ENCODE measurements at places on chromosomes 5 and 9. TPM values are rescaled to one million over a fixed set of nuclear protein-coding genes. Genes with fewer than 3 reads are reported as not detected.

DNA sequence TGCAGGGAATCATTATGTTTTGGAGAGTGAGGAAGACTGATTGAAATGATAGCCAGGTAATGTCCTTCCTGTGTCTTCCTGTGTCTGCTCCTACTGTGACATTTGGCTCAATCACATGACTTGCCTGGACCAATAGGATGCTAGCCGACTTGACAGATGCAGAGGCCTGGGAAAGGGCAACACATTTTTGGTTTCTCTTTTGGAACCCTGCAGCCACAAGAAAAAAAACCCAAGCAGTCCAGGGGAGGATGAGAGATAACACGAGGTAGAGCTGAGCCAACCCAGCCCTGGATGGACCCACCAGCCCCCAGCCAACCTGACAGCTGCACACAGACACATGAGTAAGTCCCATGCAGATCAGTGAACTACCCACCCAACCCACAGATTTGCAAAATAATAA lies 256.1 kb upstream of the SMARCA2 start:
- no peak for DNase-seq

GRCh38 chr9:133709691-133710571 lies 28.2 kb downstream of the SARDH start:
- no peak for DNase-seq

DNA sequence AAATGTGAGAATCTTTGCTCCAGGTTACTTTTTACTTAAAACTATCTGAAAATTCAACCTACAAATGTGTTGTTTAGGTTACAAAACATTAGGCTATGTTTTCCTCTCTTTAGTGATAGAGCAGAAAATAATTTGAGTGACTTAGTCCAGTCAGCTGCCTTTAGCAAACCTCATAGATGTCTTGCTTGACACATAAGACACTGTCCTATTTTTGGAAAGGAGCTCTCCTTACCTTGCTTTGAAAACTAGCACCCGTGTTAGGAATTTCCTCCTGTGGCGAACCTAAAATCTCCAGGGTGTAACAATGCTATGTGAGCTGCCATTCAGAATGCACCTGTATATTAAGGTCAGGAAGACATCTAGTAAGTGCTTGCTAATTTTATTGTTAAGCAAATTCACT lies 221.2 kb upstream of the CD180 start:
- DNase-seq, result no peak

GRCh38 chr9:406886-407654 lies 192.4 kb downstream of the DOCK8 start:
- DNase-seq, result no peak

DNA sequence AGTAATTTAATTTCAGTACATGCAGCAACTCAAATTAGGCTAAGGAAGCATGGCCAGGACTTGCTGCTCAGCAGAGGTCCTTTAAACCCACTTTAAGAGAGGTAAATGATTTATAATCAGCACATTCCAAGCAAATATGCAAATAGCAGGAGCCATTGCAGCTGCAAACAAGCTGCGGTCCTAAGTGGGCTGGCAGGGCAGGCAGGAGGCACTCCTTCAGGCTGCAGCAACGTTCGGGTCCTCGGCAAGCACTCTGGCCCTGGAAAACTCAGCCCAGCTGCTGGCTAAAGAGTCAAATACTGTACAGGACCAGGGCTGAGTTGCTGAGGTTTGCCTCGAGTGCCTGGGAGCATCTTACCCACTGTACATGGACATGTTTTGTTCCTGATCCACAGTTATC lies 126.9 kb downstream of the FSTL4 start:
- DNase-seq, result no peak

DNA sequence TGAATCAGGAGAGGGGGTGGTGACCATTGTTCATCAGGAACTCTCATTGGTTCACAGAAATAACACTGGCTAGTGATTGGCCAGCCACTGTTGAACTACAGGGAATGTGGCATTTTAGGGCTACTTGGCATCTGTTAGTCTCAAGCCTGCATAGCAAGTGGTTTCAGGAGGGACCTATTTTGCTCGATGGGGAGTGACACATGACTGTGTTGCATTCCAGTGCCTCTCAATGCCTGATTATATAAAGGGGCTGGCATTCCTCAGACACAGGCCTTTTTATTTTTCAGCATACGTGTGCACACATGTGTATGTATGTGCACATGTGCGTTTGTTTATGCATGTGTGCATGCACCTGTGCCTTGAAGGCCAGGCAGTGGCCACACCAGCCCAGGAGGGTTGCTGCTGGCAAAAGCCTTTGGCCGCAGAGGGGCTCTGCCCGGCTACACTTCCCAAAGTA lies 23.2 kb downstream of the FGD3 start:
- no peak for DNase-seq

DNA sequence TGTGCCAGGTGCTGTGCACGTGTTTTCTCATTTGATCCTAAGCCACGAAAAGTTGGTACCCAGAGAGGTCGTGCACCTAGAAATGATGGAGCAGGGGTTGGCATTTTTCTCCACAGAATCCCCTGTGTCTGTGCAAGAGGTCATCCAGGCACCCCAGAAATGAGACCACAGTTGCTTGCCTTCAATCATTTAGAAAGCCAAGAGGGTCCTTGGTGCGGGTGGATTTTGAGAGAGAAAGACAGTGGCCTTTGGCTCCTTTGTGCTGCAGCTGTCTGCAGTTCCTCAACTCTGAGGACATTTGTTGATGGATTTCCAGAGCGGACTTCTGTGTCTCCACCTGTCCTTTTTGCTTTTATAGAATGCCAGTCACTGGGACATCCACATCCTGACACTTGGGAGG lies 33.8 kb upstream of the SPRY4 start:
- DNase-seq, result peak; percentile 50

- DNase-seq, result no peak
These were observed 33.2 kb downstream of the GRIN3A start for GRCh38 chr9:101705135-101705661.

DNA sequence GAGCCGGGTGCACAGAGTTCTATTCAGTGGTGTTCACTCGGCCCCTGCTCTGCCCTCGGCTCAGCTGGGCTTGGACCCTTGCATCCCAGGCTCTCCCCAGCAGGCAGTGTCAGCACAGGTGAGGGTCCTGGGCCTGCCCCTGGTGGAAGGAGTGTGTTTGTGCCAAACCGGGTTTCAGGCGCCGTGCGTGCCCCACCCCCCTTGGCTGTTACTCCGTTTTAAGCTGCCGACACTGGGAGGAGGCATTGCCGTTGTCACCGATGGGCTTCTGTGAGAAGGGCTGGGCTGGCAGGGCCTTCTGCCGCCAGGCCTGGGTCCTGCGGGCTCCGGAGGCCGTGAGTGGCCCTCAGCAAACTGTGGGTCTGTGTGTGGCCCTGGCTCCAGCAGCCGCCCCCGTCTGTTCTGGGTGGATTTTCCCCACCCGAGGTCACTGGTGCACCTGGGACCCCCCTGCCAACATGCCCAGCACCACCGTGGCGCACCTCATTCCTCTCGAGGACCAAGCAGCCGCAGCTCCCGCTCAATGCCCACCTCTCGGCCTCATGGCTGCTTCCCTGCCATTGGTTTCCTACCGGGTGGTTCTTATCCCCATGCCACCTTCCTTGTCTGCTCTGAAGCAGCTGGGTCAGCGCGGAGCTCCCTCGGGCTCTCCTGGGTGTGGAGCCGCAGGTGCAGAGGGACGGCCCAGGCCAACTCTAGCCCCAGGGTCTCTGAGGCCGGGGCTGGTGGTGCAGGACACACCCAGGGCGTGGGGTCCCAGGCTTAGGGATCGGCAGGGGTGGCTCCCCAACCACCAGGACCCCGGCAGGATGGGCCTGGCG lies 44.3 kb upstream of the EXOC3 start:
- DNase-seq, result peak; percentile 46

Gene CDC25C
- total RNA-seq, result 0.19 TPM

Gene CCDC180
- 2.2 TPM for total RNA-seq

Gene PDE8B
- total RNA-seq, result 5.7 TPM

Gene F2RL1
- total RNA-seq, result 3.7 TPM

Gene CARTPT
- total RNA-seq, result not detected
